ENCODE measurements at places on chromosomes 1 and 21.

DNA sequence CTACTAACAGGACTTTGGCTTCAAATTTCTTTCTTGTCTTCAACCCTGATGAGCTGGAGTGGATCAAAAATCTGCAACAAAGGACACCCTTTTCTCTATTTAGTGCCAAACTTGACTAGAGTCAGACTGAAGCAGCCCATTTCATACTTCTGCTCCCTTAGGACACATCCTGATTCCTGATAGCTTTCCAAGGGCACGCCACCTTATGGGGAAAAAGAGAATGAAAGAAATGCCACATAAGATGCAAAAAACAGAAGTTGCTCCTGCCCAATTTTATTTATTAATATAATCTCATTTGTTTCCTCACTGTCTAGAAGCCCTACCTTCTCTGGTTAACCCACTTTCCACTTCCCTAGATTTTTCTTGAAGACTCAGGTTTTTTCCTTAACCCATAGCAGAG is 72.7 kb upstream of the NBPF4 start:
- DNase-seq: no peak

DNA sequence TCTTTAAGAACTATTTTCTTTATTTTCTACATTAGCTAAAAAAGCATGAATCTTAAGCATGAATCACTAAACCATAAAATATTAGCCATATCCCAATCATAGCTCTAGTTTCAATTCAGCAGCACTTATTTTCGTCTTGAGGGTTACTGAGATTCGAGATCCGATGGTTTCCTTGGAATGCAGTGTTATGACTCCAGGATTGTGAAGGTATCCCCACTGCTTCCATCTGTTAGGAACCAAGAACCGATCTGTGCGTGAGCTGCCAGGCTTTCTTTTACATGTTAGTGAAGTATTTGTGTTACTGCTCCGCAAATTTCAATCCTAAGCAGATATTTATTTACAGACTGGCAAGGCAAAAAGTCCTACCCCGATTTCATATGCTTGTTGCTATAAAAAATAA is 18.8 kb downstream of the TNFRSF9 start:
- DNase-seq: no peak

DNA sequence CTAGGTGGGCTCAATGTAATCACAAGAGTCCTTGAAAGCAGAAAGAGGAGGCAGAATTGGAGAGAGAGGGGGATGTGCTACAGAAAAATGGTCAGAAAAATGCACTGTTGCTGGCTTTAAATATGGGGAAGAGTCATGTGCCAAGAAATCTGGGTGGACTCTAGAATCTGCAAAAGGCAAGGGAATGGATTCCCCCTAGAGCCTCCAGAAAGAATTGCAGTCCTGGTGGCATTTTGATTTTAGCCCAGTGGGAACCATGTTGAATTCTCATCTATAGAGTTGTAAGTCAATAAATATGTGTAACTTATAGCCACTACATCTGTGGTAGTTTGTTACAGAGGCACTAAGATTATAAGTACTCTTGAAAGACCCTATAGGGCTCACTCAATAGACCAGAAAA is 210.3 kb downstream of the ASTN1 start:
- DNase-seq: no peak

DNA sequence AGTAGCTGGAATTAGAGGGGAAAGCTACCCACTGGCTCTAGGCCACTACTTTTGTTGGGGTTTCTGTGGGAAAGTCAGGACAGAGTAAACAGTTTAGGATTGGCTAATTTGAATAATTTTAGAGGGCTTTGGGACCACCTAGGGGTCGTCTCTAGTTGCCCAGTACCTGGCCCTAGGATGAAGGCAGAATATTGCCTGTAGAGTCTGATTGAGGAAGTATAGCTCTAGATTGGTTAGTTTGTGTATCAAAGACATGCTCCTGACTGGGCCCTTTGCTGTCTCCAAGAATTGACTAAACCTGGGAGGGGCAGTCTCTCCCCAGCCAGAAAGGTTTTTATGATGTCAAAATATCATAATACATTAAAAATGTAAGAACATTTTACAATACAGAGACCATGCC is 142.0 kb downstream of the POU2F1 start:
- no peak for DNase-seq

DNA sequence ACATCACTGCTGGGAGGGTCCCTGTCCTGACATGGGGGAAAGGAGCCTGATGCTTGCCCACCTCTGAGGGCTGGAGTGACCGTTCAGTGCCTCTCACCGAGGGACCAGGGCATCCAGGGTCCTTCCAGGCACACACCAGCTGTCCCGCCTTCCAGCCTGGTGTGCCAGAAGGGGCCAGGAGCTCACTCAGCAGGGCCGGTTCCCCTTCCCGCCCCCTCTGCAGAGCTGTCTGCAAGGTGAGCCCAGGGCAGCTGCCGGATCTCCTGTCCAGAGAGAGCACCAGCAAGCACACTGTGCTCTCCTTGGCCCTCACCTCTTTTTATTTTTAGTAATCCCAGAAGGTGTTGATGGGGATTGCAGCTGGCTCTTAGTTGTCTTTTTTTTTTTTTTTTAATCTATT is 16.9 kb downstream of the H6PD start:
- no peak for DNase-seq

DNA sequence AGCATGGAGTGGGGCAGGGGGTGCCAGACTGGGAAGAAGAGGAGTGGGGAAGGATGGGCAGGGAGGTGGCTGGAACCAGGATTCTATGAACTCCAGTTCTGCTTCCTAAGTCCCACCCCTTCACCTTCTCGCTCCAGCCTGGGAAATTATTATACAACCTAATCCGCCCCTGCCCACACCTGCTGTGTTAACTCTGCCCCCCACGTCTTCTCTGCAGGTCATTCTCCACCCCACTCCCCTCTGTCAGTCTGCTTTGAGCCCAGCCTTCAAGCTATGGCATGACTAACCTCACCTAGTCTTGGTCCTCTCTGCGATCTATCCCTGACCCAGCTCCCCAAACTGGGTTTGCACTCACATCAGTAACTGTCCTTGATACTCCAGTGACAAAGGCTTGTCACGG is 46.0 kb upstream of the GOLT1A start:
- DNase-seq: no peak

- no peak for DNase-seq
These were observed 6.2 kb downstream of the TRAF5 start for GRCh38 chr1:211332830-211333229.

DNA sequence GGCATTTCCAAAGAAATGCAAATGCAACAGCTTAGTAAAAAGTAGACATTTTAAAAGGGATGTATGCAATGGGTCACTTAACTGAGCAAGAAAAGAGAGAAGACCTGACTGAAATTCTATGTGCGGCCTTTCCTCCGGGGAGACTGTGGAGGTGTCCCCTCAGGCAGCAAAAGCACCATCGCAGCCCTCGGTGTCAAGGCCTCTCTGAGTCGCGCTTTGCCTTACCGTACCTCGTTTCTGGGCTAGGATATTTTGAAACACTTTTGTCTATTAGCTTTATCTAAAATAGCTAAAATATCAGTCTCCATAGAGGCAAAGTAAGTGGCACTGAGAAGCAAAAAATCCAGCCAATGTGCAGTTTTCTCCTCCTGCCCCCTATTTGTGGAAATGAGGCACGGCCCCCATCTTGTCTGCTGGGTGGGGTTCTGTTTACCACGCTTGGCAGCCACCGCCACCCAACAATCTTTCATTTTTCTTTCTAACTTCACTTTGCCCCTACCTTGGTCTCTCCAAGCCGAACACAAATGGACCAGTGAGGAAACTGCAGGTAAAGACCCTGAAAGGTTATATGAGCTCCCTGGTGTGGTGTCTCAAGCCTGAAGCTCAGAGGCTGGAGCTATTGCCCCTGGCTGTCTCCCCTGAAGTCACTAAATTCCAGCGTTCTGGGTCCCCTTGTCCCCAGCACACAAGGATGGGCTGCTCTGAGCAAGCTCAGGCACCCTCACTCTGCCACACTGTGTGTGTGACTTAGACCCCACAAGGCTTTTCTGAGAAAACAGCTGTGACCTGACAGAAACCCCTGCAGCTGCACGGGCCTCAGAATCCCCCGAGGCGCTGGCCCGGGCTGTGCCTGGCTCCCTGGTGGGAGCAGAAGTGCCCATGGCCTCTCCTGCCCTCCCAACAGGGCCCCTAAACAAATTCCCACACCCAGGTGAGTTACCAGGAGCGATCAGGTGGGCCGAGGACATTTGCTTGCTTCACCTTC is 1.6 kb downstream of the CD247 start:
- DNase-seq: no peak

GRCh38 chr21:44658913-44659595 is 1.3 kb downstream of the KRTAP12-3 start:
- DNase-seq: no peak

- no peak for DNase-seq
These were observed 75.2 kb downstream of the BEND5 start for GRCh38 chr1:48701445-48701844.

DNA sequence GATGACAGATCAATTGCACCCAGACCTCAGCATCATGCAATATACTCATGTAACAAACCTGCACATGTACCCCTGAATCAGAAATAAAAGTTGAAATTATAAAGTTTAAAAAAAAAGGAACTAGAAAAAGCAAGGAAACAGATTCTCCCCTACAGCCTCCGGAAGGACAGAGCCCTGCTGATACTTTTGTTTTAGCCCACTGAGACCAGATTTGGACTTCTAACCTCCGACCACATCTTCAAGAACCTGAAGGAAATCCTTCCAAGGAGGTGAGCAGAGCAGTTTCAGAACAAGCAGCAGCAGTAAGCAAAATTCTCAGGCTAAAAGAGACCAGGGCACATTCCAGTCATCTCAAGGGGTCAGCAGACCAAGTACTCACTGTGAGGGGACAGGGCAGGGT is 54.5 kb downstream of the TM2D1 start:
- no peak for DNase-seq

GRCh38 chr21:45632160-45632559 is 11.4 kb upstream of the PCBP3 start:
- no peak for DNase-seq

GRCh38 chr1:118504221-118504644 is 319.2 kb upstream of the SPAG17 start:
- no peak for DNase-seq

GRCh38 chr21:43916691-43917514 is 51.9 kb downstream of the AGPAT3 start:
- no peak for DNase-seq

DNA sequence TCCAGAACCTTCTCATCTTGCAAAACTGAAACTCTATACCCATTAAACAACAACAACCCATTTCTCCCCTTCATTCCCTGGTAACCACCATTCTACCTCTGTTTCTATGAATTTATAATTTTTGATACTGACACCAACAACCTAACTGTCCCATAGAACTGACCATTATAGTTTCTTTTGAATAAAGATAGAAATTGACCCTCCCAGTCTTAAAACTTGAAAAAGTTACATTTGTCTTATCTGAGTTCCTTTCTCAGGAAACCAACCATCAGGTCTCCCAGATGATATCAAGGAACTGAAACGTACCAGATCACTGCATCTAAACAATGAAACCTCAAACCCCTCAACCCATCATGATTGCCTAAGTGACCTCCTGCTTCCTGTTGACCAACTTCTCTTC is 27.1 kb downstream of the RNF115 start:
- DNase-seq: no peak

DNA sequence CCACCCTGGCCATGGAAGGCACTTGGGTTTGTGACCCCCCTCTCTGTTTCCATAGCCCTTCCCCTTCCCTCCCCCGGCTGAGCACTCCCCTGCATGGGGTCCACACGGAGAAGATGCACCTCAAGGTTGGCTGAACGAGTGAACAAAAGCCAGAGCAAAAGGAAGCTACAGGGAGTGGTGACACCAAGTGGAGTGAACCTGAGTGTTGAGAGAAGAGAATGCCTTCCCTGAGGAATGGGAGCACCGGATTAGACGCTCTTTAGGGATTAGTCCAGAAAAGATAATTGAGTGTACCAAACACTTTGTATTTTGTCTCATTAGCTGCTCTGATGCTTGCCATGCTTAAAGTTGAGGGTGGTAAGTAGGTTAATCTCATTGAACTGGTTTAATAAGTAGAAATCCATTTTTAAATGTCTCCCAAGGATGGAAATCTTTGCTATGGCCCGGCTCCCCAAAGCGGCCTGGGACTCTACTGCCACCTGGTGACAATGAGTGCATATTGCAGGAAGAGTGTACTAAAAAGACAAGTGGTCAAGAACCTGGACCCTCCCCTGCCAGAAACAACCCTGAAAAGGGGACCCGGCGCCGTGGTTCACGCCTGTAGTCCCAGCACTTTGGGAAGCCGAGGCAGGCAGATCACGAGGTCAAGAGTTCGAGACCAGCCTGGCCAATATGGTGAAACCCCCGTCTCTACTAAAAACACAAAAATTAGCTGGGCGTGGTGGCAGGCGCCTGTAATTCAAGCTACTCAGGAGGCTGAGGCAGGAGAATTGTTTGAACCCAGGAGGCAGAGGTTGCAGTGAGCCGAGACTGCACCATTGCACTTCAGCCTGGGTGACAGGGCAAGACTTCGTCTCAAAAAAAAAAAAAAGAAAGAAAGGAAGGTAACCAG is 150.6 kb upstream of the ZC3H12A start:
- DNase-seq: peak; percentile 13

DNA sequence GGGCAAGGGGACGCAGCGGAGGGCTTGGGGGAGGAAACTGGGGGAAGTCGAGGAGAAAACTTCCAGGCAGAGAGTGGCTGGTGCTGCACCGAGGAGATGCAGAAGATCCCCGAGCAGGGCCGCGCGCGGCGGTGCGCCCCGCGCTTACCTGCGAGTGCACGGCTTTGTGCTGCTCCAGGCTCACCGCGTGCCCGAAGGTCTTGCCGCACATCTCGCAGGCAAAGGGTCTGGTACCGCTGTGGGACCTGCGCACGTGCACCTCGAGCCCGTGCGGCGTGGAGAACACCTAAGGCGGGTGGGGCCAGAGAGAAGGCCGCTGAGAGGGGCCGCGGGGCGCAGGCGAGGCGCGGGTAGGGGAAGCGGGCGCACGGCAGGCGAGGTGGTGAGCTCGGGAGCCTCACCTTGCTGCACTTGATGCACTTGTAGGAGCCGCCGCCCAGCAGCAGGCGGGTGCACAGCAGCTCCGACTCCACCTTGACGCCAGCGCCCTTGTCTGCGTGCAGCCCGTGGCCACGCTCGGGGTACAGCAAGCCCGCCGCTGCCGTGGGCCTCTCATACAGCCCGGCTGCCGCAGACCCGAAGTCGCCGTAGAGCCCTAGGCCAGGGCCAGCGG is 6.4 kb downstream of the GFI1 start:
- DNase-seq: no peak

DNA sequence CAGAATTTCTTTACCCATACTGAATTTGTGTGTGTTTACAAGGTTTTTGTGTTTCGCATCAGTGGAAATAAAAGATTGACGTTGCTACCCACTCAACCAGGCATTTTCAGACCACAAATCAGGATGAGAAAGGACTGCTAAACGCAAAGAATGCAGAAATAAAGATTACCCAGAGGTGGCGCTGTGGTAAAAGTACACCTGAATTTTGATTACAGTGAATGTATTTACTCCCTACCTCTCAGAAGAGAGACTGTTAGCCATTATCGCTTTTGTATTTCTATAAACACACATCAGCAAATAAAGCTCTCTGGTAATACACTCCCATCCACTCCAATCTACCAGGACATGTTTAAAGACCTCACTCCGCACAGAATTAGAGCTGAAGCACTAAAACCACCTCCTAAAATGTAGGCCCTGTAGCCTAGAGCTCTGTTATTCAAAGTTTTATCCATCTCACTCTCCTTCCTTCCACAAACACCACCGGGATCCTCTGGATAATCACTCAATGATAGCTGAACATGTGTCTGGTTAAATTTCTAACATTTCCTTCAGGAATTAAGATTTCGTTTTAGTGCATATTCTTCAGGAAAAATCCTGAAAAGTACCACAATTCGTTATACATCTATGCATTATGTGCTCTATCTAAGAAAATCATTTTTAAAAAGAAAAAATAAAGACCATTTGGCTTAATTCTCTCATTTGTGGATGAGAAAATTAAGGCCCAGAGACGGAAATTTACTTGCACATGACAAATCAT is 2.5 kb upstream of the LMO4 start:
- DNase-seq: peak; percentile 38

GRCh38 chr1:233897325-233898162 is 6.9 kb upstream of the SLC35F3 start:
- no peak for DNase-seq
